ENCODE measurements at places on chromosomes 7 and 10.

- DNase-seq = peak; percentile 67
Measured at GRCh38 chr10:69086001-69086509, 1.8 kb upstream of the SRGN start.

DNA sequence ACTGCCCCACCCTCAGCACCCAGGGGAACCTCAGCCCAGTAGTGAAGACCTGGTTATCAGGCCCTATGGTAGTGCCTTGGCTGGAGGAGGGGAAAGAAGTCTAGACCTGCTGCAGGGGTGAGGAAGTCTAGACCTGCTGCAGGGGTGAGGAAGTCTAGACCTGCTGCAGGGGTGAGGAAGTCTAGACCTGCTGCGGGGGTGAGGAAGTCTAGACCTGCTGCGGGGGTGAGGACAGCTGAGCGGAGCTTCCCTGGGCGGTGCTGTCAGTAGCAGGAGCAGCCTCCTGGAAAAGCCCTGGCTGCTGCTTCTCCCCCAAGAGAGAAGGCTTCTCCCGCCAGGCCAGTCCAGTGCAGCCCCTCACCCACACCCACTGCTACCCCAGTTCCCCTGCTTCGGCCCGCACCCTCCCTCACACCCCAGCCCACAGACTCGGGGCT is 6.3 kb downstream of the NOS3 start:
- DNase-seq = peak; percentile 62

GRCh38 chr7:92657391-92657790 is 67.2 kb upstream of the FAM133B start:
- DNase-seq = no peak

GRCh38 chr10:114825513-114826253 is 4.1 kb downstream of the FHIP2A start:
- DNase-seq = no peak

DNA sequence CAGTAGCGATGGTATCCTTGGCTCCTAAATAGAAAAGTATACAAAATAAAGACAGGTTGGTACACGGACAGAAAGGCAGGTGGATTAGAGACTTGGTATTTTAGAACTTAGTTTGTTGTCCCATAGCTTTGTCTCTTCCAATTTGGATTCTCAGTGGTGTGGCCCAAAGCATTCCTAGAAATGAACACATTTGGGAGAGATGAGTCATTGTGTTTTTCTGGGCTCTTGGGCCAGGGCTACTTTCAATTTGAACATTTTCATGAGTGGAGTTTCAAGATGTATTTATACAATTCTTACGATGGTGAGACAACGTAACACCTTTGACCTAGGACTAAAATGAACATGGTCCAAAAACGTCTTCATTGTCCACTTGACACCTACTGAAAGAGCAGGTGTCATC is 225.1 kb upstream of the YAE1 start:
- DNase-seq = no peak

GRCh38 chr7:14395860-14396259 is 406.4 kb upstream of the ETV1 start:
- DNase-seq = no peak

- DNase-seq = no peak
Measured at GRCh38 chr7:69596723-69597277, 1.5 kb upstream of the AUTS2 start.

DNA sequence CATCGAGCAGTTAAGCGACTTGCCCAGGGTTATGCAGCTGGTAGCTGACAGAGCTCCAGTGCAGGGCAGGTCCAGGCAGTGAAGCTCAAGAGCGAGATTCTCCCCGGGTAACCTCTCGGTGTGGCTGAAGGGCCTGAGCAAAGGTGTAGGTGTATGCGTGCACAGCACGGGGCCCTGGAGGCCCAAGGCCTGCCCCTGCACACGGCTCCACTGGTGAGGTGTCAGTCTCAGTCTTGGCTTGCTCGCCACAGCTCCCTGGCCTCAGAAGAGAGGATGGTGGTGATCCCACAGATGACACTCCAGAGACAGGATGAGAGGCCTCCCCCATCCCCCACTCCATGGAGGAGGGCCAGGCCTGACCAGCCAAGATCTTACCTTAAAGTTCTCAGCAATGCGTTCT is 12.0 kb downstream of the AKR1B1 start:
- DNase-seq = no peak

GRCh38 chr10:62473241-62473640 is 99.1 kb downstream of the ZNF365 start:
- DNase-seq = no peak

DNA sequence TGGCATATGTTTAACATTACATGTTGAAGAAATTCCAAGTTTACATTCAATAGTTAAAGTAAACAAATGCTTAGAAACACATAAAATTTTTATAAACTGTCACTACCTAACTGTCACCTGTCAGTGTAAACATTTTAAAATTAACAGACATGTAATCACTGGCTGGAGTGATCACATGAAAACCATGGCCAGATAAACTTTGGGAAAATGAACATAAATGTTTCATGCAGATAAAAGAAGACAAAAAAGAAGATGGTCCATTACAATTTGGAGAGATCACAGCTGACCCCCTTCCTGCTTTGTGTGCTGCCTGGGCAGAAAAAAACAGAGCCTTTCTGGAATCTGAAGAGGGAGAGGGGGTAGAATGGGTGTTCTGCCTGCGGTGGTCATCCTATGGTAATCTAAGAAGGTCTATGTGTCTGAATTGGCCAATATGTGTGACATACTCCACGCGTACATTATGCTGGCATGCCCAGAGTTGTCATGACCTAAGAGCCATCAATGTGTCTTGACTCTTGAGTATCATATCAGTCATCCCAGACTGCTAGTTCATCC is 57.5 kb upstream of the MEOX2 start:
- no peak for DNase-seq

DNA sequence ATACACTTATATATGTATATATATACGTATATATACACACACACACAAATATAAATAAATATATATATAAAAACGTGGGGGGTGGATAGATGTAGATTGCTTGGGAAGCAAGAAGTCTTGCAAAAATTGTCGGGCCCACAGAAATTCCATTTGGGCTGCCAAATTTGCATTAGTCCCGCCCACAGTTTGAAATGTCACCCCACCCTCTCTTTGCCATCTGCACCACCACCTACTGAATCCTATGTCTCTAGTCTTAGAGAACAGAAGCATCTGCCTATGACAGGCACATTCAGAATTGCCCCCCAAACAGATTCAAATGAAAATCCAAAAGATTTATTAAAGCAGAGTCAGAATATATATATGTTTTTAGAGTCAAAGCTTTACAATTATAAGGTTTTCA is 25.6 kb upstream of the CACNA2D1 start:
- DNase-seq = no peak

GRCh38 chr10:116444527-116445142 is 17.0 kb downstream of the PNLIPRP3 start:
- peak; percentile 44 for DNase-seq

GRCh38 chr10:48774416-48775205 is 89.9 kb downstream of the WDFY4 start:
- DNase-seq = no peak

GRCh38 chr7:48837266-48837665 is 87.1 kb upstream of the CDC14C start:
- no peak for DNase-seq

DNA sequence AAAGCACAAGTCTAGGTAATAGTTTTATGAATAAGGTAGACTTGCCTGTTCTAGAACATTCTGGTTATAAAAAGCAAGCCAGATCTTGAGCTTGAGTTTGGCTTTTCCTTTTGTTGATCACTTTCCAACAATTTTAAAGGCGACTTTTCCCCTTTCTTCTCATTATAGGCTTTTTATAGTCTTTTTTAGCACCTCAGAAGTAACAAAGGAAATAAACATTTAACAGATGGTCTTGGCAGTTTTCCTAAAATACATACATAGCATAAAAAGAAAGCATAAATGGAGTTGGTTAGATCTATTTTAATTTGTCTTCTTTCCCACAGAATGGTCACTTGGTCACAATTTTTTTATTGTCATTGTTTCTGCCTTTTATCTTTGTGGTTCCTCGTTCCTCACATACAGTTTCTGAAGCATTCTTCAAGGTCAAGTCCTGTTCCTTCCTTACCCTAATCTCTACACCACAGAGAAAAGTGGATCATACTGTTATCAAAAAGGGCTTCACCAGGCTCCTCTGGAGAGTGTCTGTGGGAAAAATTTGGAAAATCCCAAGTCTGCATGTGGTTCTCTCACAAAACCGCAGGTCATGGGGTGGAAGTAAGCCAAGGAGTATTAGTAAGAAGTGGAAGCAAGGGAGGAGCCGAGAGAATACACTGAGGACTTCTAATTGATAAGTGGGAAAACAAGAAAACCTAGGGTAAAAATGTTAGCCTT is 31.3 kb downstream of the THNSL1 start:
- DNase-seq = no peak

GRCh38 chr10:126663328-126663727 is 7.2 kb downstream of the C10orf90 start:
- DNase-seq = no peak

DNA sequence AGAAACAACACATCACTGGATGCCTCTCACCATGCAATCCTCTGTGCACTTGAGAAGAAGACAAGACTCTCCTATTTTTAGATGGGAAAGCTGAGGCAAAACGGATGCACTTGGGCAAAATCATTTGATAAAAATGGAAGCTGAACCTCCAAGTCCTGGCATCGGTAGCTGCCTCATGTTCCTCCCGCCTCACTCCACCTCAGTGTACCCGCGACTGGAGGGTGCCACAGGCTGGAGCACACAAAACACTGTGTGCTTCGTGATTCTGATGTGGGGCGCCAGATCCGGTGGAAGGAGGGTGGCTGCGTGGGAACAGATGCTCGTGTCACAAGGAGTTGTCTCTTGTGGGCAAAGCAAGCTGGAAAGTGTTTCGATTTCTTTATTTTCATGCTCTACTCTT is 41.3 kb downstream of the TAS2R41 start:
- DNase-seq = no peak

DNA sequence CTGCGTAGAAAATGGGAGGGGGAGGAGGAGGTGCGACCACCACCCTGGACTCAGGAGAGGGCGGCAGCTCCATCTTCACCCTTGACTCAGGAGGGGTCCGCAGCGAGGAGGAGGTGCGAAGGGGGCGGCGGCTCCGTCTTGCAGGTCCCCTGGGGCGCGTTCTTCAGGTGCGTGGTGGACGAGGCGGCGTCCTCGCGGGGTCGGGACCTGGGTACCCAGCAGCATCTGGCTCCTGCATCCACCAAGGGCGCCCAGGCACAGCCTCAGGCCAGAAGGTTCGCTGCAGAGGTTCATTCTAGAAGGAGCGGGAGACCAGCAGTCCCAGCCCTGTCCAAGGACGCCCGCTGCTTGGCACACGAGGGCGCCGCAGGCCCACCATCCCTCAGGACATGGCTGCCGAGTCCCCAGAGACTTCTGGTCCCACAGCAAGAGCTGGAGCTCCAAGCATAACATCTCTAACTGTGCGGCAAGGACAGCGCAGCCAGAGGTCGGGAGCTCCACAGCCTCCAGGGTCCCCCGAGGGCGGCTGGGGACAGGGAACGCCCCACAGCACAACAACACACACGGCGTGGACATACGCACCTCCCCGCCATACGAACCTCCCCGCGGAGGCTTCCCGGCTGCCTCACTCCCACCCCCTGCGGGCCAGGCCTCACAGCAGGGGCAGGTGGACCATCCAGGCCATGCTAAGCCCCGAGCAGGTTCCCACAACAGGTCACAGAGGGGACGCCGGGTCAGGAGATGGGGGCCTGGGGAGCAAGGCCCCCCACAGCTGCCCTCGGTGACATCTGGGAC is 16.8 kb upstream of the DPYSL4 start:
- DNase-seq = peak; percentile 6

DNA sequence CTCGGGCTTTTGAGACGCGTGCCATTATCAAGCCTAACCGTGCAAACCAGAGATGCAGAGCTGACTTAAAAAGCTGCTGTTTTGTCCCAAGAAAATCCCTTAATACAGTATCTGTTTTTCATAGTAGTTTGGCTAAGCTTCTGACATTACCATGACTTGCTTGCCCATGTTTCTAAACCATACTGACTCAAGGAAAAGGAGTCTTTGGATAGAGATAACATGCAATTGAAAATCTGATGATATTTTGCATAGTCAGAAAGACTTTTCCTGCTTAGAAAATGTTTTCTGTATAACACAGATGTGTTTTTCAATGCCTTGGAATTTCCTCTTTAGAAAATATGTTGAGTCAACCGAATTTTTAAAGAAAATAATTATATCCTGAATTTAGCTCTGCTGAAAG is 21.5 kb upstream of the AKR1E2 start:
- DNase-seq = no peak

GRCh38 chr10:16195894-16196293 is 240.9 kb upstream of the PTER start:
- DNase-seq = no peak

DNA sequence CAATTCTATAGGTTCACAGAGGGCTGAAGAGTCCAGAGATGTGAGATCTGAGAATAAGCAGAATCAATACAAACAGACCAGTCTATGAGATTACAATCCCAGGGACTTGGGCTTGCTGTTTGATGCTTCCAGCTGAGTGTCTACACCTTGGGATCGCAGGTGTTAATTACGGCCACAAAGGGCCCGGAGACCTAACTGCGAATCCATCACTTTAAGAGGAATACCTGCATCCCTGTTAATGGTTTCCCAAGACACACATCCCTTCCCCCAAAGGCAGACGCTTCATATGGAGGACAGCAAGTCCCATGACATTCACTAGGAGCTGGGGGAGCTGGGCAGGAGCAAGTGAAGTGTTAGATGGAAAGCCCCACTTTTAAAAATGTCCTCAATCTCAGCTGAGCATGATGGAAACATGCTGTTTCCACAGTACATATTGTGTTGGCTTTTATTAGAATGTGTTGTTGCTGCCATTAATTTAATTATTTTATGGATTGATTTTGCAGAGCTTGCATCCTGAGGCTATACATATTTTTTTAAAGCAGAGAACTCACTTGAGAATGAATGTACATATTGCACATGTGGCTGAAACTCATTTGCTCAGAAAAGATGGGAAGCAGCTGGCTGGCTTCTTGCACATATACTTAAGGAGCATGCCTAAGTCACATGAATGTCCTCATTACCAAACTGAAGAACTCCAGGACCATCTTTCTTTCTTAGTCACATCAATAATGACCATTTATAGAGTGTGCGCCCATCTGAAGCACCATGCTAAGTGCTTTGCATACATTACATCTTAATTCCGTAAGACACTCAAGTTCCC is 151.3 kb downstream of the NEBL start:
- DNase-seq = no peak

DNA sequence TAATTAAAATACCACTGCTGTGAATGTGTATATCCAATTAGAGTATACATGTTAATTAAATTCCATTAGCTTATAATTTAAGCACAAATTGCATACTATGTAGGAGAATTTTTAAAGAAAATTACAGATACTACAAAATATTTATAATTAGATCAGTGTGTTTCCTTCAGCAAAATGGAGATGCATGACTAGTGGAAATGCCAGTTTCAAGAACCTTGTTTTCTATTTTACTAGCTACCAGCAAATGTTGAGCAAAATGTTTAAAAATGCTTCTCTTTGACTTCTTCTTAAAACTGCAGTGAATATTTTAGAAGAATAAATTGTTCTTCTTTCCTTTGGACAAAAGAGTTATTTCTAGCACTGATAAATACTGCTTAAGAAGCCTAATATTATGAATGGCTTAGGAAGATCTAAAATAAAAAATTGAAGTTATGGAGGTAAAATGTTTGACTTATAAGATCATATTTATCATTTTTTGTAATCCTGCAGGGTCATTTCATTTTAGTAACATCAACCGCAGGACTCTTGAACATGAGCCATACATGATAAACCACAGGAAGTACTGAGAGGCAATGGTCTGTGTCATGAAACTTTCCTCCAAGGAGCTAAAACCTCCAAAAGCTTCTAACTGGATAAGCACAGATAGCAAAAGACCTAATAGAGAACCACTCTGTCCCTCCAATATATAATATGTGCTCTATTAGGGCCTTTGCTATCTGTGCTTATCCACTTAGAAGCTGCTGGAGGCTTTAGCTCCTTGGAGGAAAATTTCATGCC is 1066.0 kb upstream of the CELF2 start:
- no peak for DNase-seq
